GM04503 (cell line): ENCODE measurements at places on chromosomes 5 and 9.

- DNase-seq: no peak
Observed at GRCh38 chr5:55920784-55921183, 69.6 kb downstream of the IL31RA start.

DNA sequence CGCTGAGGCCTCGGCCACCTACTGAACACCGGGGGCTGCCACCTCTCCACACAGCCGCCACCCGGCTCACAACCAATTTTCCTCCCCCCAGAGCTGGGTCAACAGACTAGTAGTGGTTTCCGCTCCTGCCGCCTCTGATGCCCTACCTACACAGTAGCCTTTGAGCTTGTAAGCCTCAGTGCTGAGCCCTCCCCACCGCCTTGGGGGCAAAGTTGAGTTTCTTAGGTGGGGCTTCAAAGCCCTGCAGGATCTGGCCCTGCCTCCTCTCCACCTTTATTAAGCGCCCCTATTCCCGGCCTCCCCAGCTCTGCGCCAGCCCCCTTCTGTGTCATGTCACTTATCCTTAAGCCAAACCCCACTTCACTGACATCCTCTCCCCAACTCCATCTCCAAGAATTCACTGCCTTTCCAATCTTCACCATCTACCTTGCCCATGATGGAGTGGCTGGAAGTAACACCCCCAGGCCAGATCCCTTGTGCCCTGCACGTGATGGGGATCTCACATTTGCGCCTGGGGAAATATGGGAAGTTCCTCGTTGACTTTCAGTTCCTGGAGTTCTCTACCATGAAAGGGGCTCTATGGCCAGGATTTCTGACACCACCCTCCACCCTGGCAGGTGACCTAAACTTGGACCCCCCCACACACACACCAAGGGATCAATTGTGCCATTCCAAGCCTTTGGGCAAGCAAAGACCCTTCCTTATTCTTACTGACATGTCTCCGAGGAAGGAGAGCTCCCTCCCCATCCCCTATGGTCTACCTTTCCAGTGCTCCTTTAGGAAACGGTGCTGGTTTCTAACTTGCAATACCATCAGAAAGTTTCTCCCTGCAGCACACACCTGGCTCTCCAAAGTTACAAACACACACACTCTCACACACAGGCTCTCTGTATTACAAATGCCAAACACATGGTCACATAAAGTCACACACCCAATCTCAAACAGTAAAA is 2.7 kb upstream of the CNTFR start:
- DNase-seq: no peak

- no peak for DNase-seq
Observed at GRCh38 chr5:116778032-116778431, 203.4 kb upstream of the SEMA6A start.

- DNase-seq: no peak
Observed at GRCh38 chr9:134515026-134515821, 126.4 kb upstream of the COL5A1 start.

DNA sequence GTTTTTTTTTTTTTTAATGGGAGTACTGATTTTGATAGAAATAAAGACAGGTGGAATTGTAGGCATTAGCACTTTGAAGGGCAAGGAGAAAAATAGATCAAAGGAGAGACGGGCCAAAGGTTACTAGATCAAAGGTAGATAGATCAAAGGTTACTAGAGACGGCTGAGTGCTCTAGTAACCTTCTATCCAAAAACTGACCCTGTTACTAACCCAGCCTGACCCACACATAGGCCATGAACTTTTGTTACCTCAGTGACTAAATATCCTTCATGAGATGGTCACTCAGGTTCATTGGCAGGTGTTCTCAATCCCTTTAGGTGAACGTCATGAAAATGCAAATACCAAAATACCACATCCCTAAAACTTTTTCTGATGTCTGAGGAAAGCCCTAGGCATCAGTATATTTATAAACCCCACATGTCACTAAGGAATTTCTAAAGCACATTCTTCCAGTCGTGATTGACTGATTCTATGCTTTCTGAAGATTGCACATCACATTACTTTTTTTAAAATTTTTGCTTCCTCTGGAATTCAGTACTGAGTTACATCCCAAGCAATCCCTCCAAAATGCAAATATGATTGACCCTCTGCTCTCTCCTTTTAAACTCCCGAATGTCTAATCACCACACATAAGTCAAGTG is 772.7 kb downstream of the BRINP1 start:
- DNase-seq: no peak

DNA sequence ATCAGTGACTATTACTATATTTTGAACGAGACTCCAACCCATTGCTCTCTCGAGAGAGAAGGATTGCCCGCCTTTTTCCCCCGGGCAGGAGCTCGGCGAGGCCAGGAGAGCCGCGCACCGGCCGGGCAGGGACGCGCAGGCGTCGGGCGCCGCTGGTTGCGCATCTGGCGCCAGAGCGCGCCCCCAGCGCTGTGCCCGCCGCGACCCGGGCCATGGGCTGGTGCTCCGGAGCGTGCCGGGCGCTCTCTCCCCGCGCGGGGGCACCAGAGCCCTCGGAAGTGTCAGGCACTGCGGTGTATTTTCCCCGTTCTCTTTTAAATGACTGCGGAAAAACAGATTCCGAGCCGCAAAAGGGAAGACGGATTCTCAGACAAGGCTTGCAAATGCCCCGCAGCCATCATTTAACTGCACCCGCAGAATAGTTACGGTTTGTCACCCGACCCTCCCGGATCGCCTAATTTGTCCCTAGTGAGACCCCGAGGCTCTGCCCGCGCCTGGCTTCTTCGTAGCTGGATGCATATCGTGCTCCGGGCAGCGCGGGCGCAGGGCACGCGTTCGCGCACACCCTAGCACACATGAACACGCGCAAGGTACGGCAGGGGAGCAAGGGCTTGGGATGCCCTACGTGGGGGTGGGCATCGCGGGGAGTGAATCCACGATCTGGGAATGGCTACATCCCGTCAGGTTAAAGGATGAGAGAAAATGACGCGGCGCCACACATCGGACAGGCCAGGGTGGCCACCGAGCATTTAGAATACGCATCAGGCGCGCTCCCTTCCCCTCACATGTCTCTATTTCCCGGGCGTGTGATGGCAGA is 1.1 kb upstream of the NTRK2 start:
- no peak for DNase-seq

GRCh38 chr5:53545744-53546143 is 14.7 kb upstream of the NDUFS4 start:
- DNase-seq: no peak

GRCh38 chr9:88536951-88537760 is 2.2 kb downstream of the NXNL2 start:
- no peak for DNase-seq

DNA sequence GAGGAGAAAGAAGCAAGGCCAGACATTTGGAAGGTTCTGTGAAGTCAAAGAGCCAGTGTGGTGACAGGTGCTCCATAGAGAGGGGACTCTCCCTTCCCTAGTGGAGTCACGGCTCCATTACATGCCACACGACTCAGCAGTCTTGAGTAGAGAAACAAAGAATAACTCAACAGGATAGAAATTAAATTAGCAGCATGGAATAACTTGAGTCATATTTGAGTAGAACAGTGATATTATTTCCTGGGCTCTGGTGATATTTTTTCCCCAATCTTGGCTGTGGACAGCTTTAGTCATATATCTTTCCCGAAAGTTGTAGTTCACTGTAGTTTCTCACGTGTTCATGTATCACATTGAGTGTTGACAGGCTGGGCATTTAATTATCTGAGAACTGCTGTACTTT is 149.7 kb upstream of the EFNA5 start:
- DNase-seq: no peak

- DNase-seq: no peak
Observed at GRCh38 chr5:107680799-107681198, 10.1 kb upstream of the EFNA5 start.

DNA sequence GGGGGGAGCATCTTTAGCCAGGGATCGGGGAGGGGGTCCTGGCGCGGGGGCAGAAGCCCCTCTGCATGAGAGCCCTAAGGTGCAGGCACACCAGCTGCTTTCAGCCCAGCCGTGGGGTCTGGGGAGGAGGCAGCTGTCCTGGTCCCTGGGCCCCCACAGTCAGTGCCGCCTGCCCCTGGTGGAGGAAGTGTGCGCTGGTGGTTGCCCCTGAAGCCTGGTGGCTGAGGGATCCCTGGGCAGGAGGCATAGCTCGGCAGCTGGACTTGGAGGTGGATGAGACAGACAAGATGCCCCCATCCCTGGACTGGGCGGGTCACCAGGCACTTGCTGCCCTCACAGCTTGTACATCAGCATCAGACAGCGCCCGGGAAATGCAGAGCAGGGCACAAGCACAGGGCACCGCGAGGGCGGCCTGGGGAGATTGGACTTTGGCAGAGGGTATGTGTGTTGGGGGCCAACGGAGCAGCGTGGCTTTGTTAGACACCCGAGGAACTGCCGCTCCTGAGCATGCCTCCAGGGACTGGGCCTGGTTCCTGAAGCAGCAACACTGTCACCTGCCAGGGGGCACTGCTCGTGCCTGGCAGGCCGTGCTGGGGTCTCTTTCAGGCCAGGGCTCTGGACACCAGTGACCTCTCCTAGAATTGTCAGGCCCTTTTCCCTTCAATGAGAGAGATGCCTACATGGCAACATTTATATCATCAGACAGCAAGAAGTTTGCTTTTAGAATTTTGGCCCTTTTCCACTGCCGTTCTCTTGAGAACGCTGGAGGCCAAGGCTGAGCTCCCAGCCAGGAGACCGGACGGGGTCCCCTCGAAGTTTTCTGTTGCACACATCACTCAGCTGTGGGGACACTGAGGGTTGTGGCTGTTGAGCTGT is 41.9 kb upstream of the CTSL start:
- DNase-seq: no peak

DNA sequence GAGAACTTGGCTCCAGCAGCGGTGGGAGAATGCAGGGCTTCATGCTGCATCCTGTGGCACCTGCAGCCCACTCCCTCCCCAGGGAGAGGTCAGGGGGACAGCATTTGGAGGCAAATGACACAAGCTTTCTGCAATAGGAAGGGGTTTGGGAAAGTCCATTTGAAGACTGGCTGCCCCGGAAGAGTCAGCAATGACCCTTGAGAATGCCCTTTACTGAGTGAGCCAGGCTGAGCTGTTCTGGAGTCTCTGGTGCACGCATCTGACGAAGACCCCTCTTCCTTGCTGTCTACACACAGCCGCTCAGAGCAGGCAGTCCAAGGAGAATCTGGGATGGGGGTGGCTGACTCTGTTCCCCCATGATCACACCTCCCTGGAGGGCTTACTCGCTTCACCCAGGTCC is 5.5 kb upstream of the NXNL2 start:
- DNase-seq: no peak

DNA sequence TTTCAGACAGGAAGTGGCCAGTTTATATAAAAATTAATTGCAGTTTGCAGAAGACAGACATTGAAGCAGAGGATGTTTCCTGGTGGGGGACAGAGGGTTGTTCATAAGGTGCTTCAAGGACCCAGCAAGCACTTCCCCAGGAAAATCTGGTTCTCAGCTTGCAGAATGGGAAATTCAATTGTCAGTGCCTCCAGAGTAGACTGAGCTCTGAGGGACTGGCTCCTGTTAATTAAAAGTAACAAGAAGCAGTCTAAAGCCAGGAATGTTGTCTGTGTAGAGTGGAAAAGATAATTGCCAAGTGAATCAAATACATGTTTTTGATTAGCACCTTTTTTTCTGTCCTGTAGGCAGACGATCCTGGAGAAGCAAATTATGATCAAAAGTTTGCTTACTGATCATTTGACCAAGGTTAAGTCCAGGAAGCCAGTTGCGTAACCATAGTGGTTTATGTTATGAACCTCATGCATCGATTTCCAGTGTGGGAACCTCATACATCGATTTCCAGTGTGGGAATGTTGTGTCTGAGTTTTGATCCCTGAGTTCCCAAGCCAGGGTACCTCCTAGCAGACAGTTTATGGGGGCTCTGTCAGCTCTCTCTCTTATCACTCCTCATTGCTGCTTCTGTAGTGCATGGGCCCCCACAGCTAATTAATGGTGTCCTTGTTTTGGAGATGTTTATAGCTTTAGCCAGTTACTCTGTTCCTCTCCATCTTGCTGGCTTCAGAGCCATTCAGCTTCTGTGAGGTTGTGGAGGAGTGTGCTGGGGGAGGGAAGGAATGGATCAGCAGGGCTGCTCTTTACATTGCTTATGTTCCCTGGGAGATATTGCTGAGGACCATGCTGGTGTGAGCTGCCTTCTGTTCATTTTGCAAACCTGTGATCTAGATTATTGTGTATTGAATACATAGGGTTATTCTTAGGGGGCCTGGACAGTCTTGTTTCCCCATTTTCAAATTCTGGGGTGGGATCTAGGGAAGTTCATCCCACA is 17.1 kb downstream of the MSANTD3 start:
- no peak for DNase-seq

- no peak for DNase-seq
Observed at GRCh38 chr5:22505891-22506290, 347.3 kb downstream of the CDH12 start.

DNA sequence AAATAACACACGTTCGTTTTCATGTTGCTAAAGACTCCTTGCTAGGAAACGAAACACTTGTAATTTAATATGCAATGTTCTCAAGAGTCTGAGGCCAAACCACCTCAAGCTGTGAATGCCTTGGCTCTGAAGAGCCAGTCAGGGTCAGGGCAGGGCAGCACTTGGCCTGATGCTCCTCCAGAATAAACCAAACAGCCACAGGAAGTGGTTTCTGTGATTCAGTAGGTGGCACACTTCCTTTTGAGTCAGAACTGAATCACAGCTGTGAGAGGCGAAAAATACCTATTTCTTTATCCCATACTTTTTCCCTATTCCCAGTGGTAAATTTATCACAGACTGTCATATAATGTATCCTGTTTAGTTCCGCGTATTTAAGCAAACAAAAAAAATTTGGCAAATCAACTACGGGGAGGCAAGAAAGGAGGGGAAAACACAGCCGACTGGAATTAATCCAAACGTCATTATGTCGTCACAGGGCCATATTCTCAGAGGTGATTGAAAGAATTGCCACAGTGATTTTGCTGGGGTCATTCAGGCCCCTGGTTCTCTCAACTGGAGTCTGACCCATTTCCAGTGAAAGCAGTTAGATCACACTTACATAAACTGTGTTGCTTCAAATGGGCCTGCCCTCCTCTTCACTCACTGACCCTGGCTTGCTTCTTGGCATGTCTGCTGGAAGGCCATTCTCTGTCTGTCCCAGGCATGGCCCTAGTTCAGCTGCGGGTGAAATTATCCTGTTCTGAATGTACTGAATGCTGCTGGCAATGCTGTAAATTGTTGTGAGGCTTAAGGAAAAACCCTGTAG is 71.2 kb downstream of the ARRDC3 start:
- peak; percentile 99 for DNase-seq
